ENCODE measurements at places on chromosomes 6 and 20.

DNA sequence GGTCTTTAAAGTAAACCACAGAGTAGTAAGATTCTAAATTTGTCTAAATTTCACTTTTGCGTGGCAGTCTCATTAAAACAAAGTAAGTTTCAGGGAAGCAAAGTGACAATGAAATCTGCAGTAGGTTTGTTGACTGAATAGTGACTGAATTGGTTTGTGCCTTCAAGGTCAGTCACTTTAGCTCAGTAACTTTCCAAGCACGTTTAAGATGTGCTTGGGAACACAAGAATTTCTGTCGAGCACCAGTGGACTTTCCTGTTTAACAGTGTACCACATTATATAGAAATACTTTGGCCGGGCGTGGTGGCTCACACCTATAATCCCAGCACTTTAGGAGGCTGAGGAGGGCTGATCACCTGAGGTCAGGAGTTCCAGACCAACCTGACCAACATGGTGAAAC lies 1.7 kb upstream of the CD24 start:
- no peak for DNase-seq

DNA sequence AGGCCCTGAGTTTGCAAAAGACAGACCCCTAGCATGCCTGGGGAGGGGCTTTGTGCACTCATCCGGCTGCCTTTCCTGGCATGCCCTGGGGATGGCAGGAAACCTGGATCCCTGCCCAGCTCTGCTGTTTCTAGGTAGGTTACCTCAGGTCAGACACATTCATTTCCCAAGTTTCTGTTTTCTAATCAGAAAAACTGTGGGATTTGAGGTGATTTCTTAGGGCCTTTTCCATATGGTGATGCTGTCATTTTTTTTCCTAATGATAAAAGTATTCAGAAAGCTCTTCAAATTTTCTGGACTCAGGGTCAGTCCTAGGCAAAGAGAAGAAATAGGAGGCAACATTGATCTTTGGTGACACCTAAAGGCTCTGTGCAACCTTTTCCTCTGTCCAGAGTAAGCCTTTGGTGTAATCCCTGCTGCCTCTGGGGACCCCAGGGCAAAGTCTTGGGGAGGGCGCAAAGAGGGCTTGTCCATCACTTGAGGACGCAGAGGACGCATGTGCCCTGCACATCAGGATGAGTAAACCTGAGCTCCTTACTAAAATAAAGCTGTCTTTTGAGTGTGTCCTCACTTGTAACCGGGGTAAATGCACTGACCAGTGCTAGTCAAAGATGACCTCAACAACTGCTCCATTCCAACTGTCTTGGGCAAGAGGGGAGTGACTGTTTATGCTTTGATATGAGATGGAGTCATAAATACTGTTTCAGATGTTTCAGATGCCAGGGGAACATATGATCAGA lies 13.5 kb upstream of the TRAM2 start:
- no peak for DNase-seq

GRCh38 chr6:67880939-67881705 lies 754.0 kb upstream of the ADGRB3 start:
- DNase-seq, result no peak

- DNase-seq, result no peak
Measured at GRCh38 chr6:21186479-21187055, 407.0 kb upstream of the SOX4 start.

DNA sequence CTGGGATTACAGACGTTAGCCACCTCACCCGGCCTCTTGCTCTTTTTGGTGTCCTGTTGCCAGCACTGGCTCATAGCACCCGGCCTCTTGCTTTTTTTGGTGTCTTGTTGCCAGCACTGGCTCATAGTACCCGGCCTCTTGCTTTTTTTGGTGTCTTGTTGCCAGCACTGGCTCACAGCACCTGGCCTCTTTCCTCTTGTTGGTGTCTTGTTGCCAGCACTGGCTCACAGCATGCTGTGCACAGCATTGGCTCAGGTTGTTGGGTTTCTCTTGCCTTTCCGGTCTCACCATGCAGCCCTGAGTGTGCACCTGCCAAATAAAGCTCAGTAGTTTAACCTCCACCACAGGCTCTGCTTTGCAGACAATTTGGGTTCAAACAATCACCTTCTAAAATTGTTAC lies 208.2 kb downstream of the THBS2 start:
- DNase-seq, result no peak

GRCh38 chr6:320351-321157 lies 28.3 kb downstream of the DUSP22 start:
- no peak for DNase-seq

DNA sequence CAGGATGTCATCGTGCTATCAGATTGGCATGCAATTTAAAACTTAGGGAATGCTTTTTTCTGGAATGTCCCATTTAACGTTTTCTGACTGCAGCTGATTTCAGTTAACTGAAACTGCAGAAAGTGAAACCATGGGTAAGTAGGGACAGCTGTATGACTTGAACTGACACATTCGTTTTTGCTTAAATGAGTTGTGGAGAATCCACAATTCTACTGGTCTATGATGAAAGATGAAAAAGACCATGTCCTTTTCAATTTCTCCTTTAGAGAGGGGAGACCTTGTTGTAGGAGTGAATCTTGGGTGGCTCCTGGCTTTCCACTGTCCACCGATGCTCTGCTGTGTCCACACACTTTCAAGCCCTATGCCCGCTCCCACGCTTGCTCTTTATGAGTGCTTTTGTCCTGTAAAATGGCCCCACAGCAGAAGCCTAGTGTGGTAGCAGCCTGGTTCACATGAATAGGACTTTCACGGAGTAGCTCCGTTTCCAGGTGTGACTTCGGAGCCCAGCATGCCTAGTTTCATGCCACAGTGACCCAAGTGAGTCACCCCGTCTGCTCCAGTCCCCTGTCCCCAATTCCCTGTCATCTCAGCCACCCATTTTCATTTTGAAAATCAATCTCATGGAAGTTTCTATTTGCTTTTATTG lies 21.9 kb downstream of the DYNLT1 start:
- DNase-seq, result no peak

- DNase-seq, result no peak
Measured at GRCh38 chr6:168050881-168051586, 28.0 kb downstream of the FRMD1 start.

- DNase-seq, result peak; percentile 27
Measured at GRCh38 chr6:142746524-142746923, 198.5 kb downstream of the HIVEP2 start.

GRCh38 chr6:165183496-165184140 lies 125.8 kb downstream of the C6orf118 start:
- DNase-seq, result no peak

DNA sequence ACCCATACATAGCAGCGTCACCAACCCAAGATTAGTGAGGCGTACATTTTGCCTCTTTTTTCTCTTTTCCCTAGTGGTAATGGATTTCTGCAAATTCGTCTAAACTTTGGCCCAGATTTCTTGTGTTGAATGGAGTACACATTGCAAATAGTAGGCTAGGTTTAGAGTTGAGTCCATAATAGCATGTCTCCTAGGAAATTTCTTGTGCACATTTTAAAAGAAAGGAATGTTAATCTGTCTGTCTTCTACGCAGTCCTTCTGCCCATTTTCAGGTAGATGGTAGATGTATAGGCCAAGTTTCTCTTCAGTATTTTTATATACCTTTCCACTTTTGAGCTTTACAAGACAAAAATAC lies 15.7 kb downstream of the TAB2 start:
- no peak for DNase-seq

- no peak for DNase-seq
Measured at GRCh38 chr6:109961611-109962041, 16.5 kb upstream of the GPR6 start.

GRCh38 chr20:50746138-50746940 lies 15.0 kb downstream of the PARD6B start:
- no peak for DNase-seq

DNA sequence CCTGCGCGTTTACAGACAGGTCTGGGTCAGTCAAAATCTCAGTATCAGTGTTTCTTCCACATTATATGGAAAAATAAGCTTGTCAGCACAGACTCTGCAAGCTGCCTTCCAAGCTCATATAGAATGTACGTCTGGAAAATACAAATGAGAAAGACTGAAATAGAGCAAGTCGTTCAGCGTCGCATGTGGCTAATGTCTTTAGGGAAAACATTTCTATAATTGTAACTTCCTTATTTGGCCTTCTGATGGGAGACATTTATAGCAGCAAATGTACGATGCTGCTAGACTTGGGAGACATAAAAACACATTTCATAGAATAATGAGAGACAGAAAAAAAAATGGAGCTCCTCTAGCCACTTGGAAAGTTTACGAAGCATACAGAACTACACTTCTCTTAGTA lies 122.2 kb downstream of the KIF16B start:
- no peak for DNase-seq
